ENCODE measurements at places on chromosomes 3 and 15.

GRCh38 chr15:47955021-47955420 is 165.8 kb upstream of the SLC24A5 start:
- no peak for DNase-seq

GRCh38 chr3:187673012-187673411 is 2.8 kb upstream of the SST start:
- DNase-seq: no peak

- no peak for DNase-seq
Observed at GRCh38 chr3:171704002-171704401, 106.3 kb downstream of the PLD1 start.

GRCh38 chr3:71784914-71785531 is at the start of gene PROK2:
TSS of gene PROK2 (minus strand) at chr3:71785148. CDS start at chr3:71785052, 96 bp downstream.
- DNase-seq: peak; percentile 21
